ENCODE measurements at places on chromosomes 2 and 18.
A peak's percentile ranks its signal among the peaks of the same experiment; 100 is the strongest.

DNA sequence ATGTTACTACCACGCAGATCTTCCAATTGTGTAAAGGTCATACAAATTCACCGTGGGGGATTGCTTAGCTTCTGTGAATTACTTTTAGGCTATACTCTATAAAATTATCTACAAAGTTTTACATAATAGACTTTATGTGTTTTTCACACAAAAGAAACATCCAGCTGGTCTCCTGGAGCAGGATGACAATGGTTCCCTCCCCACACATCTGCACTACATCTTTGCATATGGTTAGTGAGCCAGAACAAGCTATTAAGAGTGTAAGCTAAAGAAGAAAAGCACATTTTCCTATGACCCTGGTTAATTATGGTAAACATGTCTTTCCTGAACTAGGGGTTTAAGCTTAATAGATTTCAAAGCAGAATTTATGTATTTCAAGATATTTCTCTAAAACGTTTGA is 295.1 kb downstream of the ASXL3 start:
- DNase-seq = no peak

DNA sequence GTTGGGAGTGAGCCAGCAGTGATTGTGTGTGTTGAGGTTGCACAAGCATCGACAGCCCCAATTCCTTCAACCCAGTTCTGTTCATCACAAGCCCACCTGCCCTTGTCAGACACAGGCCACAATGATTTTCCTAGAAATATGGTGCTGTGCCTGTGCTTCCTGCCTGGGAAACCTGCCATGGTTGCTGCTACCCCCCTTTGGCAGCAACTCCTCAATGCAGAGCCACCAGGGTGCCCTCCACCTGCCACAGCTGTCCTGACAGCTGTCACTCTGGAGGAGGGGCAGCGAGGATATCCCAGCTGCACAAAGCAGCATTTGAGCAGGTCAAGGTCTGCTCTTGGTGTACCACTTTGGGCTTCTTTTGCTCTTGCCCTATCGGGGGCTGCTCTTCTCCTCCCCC is 27.1 kb downstream of the SMIM21 start:
- DNase-seq = no peak

DNA sequence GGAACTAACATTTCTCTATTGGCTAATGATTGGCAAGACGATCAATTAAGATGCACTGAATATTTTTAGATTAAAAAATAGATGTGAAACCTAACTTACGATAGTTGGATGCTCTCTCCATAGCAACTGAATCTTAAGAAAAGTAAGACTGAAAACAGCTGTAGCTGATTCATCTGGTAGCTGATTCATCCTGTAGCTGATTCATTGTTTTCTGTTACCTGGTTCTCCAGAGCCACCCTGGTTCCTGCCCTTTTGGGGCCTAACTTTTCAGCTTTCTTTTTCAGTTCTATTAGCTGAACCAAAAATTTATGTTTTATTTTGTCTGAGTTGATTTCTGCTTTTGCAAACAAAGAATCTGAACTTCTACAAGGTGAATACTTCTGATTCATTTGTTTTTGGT is 22.7 kb upstream of the SPR start:
- DNase-seq = no peak

DNA sequence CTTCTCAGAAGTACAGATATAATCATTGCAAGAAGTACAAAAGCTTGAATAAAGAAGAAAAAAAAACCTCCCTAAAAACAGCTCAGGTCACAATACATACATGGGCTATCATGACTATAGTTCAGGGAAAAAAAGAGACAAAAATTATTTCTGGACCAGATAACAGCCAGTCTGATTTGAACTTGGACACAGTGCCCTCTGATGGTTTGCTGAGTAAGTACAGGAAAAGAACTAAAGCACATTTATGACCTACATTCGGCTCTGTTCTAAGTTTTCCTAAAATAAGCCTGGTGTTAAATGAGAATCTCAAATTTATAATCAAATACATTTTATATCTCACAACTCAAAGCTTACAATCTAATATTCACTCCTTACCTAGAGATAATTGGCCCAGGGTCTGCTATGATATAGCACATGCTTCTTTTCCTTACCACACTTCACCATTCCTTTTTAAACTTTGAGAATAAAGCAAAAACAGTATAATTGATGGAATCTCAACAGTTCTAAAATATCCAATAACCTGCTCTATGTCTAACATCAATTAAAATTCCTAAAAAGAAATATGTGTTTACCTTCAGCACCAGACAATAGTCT is 81.1 kb downstream of the RAPH1 start:
- DNase-seq = no peak

- DNase-seq = peak; percentile 30
Observed at GRCh38 chr2:61178603-61179545, 16.9 kb downstream of the C2orf74 start.

- no peak for DNase-seq
Observed at GRCh38 chr2:215845839-215846586, 167.3 kb downstream of the MREG start.

DNA sequence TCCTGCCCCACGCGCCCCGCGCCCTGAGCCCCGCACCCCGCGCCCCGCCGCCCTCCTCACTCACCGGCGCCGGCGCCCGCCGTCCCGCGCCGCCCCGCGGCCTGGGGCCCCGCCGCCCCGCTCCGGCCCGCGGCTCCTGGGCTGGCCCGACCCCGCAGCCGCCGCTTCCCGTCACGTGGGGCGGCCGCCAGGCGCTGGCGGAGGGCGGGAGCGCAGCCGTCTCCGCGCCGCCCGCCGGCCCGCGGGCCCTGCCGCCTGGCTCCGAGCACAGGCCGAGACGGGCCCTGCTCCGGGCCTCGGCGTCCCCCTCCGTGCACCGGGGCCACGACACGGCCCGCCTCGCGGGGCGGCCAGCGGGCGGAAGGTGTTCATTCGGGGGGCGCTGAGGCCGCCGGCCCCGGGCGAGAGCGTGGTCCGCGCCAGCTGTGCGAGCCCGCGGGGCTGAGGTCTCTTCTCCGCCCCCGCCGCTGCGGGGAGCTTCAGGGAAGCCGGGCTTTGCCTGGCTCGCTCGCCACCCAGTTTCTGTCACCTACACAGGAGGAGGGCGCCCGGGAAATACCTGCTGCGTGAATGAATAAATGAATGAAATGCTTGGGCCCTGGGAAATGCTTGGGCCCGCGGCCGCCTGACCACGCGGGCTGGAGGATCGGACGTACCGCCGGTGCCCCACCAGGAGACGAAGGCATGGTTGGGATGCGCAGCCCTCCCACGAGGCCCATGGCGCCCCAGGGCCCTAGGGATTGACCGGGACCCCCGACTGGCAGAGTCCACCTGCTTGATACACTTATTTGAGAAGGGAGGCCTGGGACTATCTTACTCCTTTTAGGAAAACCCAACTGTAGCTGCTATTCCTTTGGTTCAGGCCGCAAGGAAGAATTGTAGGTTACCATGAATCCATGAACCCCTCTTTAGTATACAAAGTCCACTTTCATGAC is at the start of gene TGFBRAP1:
Gene TGFBRAP1 (minus strand): TSS at position 175 of the 935 bp plus-strand sequence. CDS start 21,434 bp downstream, outside the sequence.
- peak; percentile 61 for DNase-seq

- DNase-seq = no peak
Observed at GRCh38 chr2:100800915-100801314, 19.0 kb upstream of the NPAS2 start.

DNA sequence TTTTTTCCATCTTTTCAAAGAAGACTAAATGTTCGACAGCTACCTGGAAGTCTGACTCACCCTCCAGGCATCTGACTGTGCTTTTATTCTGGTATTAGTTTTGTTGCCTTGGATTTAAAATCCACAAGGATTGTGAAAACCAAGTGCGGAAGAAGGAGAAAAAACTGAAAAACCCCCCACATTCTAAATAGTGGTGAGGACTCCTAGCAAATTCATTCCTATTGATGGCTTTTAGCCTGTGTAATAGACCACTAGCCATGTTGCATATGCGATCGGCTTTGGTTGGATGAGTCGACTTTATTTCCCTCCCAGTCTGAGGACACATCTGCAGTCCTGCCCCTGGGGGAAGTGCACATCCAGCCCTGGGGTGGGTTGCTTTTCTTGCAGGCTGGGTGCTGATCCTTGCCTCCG is 16.9 kb downstream of the LDLRAD4 start:
- DNase-seq = peak; percentile 14

- DNase-seq = no peak
Observed at GRCh38 chr2:43792653-43793052, 18.8 kb downstream of the DYNC2LI1 start.
